ENCODE measurements at places on chromosomes 1 and 21. TPM values are rescaled to one million over a fixed set of nuclear protein-coding genes. Genes with fewer than 3 reads are reported as not detected.

GRCh38 chr1:9960706-9961562, 17.7 kb downstream of the NMNAT1 start:
- DNase-seq: no peak

DNA sequence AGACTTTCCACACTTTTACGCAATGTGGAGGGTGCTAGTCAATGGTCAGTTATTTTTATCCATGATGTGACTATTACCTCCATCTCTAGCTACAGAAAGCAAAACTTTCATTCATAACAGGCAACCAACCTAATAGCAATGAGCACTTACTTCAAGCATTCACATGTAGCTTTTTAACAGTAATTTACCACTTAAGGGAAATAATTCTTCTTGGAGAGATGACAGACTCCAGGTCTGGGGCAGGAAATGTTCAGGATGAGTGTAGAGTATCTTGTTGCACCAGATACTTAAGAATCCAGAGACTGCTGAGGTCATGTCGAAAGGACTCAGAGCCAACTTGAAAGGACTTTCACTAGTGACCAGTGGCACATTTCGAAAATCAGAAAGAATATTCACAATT, 347.6 kb downstream of the CHRM3 start:
- DNase-seq: no peak

DNA sequence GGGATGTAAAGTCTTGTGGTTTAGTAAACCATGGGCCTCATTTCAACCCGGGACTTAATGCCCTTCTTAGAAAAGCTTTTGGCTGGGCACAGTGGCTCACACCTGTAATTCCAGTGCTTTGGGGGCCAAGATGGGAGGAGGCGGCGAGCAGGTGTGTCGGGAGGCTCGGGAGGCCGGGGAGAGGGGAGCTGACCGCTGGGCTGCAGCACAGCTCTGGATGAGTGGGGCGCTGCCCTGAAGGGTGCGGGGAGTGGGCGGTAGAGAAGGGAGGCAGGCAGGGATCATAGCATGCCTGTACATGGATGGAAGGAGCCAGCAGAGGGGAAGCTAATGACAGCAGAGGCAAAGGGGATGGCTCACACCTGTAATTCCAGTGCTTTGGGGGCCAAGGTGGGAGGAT, 31.0 kb downstream of the LHX4 start:
- no peak for DNase-seq

GRCh38 chr1:219917851-219918466, 10.4 kb downstream of the SLC30A10 start:
- DNase-seq: no peak

DNA sequence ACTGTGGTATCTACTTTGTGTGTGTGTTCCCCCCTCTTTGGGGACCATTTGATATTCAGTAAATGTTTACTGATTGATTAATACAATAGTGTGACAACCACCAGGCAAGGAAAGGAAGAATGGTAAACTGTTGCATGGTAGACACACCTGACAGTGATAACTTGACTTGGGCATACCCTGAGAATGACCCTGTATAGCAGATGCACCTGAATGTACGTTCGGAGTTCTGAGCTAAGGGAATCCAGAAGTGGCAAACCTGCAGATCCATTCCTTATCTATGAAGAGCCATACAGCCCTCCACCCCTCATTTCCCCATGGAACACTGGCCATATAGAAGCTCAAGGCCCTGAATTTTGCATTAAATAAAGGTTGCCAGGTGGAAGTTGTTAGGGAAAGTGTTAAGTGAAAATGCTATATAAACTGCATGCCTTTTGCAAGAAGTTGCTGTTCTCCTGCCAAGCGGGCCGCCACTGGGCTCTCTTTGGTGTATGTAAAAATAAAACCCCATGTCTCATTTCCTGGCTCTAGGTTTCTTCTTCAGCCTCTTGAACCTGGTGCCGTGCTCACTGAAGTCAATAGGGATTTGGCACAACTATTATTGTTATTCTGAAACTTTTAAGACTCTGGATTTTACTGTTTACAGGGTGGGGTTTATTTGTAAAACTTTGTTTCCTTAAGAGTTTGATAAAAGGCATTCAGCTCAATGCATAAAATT, 32.6 kb upstream of the DENND1B start:
- DNase-seq: no peak

DNA sequence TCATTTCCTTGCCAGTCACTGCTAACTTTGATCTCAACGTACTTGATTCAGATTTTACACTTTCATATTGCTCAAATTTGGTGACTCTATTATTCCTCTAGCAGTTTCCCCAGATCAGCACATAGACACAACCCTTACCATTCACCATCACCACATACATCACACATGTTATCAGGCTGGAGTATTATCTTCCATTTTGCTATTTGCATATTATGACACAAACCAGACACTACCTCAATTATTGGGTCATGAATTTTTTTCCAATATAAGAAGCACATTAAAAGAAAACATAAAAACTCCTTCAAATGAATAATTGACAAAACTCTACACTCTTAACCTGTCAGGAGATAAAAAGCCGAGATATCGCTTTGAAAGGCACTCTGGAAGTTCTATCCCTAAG, 1166.7 kb upstream of the B3GALT2 start:
- no peak for DNase-seq

Gene HCRTR1
- total RNA-seq: 0.53 TPM

- DNase-seq: no peak
Observed at GRCh38 chr1:7289694-7290093, 481.4 kb upstream of the VAMP3 start.

Gene CPLANE2
- 10.3 TPM for total RNA-seq

DNA sequence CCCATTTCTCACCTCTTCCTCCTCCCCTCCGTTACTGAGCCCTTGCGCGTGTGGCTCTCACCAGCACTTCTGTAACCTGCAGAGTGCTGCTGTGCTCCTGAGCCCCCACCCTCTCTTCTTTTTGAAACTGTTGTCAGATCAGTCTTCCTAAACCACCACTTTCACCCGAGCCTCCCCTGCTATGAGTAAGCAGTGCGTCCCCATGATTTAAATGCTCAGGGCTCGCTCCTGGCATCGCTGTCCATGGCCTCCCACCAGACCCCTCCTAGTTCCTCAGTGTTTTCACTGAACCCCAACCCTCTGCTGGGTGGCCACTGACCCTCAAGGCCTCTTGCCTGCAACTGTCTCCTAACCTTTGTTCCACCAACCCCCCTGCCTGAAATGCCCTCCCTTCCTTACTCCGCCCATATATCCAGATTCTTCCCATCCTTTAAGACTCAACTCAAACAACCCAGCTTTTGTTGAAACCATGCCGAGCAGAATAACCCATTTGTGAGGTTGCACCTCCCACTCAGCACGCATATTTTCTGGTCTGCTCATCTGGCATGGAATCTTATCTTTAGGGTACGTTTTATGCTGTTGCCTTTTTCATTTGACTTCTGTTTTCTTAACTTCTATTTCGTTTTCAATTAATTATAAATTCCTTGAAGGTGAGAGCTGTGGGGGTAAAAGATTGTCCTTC, 64.5 kb upstream of the FAM3B start:
- no peak for DNase-seq

DNA sequence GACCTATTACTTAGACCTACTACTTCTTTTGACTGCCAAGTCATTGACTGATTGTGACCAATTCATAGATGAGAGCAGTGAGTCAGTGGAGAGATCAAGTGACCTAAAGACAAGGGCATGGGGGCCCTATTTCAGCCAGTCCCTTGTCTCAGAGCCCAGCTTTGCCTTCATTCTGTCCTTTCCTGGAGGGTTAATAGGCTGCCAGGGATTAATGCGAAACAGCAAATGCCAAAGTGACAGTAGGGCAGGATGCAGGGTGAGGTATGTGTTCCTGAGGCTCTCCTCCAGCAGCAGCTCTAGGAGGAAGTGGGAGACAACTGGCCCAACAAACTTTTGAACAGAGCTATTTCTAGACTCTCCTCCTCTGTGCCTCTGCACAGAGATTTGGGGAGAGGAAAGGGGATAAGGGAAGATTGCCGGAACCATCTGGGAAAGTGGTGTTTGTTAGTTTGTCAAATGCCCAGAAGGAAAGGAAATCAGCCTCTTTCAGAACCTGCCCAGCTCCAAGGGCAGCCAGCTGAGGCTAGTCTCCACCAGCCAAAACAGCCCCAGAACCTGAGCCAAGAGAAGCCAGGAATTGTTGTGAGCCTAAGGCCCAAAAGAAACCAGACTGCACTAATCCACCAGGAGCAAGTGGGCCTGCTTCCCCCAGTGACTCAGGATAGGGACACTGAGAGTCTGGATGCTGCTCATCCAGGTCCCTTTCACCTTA, 4.9 kb upstream of the S100A3 start:
- no peak for DNase-seq

DNA sequence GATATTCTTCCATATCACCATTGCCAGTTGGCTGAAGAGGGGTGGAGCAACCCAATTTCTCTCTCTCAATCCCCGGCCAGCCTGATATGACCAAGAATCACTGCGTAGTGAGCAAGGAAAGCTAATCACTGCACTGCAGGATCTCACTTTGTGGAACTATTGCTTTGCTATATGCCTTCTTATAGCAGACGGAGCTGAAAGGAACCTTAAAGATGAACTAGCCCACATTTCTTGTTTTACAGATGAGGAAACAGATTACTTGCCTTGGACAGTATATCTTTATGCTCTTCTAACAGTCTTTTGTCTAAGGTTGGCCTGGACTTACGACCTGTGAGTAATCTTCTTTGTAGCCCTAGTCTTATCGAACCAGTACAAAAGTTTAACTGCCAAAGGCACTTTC, 7.6 kb downstream of the APOBEC4 start:
- DNase-seq: no peak

Gene CFHR1
- 0.07 TPM for total RNA-seq

DNA sequence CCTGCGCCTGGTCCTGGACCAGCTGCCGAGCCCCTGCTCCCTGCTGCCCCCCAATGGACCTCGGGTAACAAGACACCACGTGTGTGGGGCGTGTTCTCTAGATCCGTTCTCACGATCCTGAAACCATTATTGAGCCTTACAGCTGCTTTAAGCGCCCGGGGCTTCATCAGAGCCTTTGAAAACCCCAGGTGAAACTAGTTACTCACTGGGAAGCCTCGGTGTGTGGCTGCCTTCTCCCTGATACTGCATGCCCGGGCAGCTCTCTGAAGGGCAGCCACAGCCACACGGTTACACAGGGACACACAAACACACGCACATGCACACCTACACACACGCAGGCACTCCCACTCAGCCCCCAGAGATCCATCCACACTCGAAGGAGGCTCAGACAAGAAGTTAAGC, 5.3 kb downstream of the HES2 start:
- DNase-seq: no peak

DNA sequence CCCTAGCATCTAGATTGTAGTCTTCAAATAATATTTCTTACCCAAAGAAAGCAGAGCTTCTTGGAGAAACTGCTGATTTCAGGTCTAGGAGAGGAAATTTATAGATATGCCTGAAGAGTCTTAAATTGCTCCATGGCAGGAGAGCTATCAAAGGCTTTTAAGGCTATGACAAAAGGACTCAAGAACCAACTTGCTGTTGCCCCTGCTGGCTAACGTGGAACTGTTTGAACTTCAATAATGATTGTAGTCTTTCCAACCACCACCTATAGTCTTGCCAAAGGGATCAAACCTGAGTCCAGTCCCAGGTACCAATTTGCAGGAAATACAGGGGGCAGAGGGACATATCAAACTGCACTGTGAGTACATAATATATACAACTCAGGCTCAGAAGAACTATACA, 336.2 kb upstream of the ESRRG start:
- DNase-seq: no peak

GRCh38 chr1:12315146-12315545, 85.3 kb downstream of the VPS13D start:
- DNase-seq: no peak

Gene AGT
- total RNA-seq: 0.04 TPM

DNA sequence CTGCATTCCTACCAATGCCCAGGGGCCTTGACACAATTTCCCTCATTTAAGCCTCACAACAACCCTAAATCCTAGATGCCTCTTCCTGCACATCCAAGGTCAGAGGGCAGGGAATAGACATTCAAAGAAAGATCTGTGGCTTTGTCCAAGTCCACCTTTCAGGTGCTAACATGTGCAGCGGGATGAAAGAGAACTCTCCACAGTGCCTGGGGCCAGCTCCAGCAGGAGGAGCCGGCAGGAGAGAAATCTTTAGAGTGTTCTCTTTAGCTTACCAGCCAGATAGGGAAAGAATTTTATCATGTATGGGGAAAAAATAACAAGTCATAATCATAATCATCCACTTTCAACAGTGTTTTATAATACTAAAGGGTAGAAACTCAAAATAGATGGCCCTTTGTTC, 319.7 kb downstream of the MATN1 start:
- no peak for DNase-seq

GRCh38 chr21:21807598-21807903, 809.3 kb downstream of the NCAM2 start:
- DNase-seq: no peak

DNA sequence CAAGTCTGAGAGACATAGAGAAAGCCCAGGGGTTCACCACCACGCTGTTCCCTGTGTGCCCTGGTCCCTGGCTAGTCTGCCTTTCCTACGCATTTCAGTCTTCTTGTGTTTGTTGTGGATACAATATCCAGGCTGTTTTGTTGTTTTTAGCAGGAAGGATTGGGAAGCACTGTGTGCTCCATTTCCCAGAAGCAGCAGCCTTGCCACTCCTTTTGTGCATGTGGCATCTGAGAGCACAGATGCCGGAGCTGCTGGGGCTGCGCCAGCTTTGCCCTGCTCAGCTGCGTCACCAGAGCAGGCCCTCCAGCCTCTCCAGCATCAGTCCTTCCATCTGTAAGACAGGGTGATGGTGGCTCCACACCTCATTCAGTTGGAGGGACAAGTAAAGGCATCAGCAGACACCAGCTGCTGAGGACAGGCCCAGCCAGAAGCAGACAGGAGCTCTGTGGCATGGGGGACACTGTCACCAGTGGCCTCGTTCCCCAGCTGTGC, 94.4 kb upstream of the COL6A1 start:
- DNase-seq: no peak

GRCh38 chr1:201093561-201093960, 18.7 kb downstream of the CACNA1S start:
- DNase-seq: no peak

GRCh38 chr1:17520473-17521319, 18.8 kb upstream of the ARHGEF10L start:
- DNase-seq: no peak

- DNase-seq: no peak
Observed at GRCh38 chr1:155910621-155911121, 478 bp downstream of the RIT1 start.

Measured in pulmonary artery endothelial cell (primary cell).